Activated CD4-positive, alpha-beta T cell treated with anti-CD3 and anti-CD28 coated beads, Interleukin-2, Interleukin-6, amounts not matched to agents 100 ng/mL and 50 ng/mL, durations not matched to agents 16 hours and 8 hours (primary cell): ENCODE measurements at places on chromosomes 11 and 22.
A peak's percentile ranks its signal among the peaks of the same experiment; 100 is the strongest.

DNA sequence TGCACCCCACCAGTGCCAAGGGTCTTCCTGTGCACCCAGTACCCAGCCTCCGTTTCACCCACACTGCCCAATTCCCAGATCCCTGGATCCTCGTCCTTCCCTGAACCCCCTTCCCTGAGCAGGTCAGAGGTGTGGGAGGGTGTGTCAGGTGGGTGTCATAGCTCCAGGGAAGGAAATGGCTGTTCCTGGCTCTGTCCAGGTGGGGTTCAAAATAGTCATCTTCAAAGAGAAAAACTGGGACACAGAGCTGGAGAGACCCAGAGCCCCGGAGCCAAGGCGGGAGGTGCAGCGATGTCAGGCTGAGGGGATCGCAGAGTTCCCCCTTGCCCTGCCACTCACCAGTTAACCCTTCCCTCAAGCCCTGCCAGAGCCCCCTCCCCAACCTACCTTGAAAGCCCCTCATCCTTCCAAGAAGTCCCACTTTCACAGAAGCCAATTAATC, 698 bp downstream of the C1QTNF4 start:
- DNase-seq, result no peak

GRCh38 chr22:40857309-40857855, 434 bp downstream of the XPNPEP3 start:
- no peak for DNase-seq

DNA sequence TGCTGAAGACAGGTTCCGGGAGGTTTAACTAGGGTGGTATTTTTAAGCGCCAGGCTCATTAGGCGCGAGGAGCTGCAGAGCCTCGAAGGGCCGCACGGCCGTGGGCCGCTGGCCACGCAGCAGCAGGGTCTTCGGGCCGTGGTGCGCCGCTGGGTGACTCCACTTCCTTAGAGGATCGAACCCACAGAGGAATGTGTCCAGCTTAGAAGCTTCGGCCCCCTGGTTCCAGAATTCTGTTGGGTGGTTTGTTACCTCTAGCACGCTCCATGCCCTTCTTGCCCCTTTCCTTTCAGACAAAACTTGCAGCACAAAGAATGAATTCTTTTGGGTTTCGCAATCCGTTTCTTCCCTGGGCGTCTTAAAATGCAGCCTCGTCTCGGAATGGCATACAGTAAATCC, 773 bp upstream of the PATL1 start:
- DNase-seq, result no peak

DNA sequence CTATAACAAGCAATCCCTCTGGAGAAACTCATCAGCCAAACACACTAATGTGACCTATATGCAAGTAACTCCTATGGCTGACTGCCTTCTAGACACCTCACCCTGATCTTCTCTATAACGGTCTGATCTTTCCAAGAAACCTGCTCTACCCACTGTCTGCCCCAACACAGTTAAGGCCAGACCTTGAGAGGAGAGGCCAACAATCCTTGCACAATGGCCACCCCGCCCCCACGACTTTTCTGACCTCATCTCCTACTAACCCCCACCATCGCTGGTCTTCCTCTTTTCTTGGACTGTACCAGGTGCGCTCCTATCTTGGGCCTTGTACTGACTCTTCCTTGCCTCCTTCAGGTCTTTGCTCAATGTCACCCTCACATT, 12.5 kb downstream of the HIRA start:
- peak; percentile 14 for DNase-seq

DNA sequence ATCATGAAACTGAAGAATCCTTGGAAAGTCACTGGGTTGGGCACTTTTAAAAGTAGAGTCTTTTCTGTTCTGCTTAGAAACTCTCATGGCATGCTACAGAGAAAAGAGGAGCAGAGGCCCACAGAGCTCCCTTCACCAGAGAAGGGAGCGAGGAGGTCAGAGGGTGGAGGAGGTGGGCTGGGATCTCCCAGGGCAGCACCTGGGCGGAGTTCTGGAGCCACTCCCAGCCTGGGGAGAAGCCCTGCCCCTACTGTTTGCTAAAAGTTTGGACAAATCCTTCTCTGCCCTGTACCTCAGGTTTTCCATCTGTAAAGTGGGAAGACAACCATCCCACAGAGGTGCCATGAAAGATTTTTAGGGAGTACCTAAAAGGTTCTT, 299.1 kb downstream of the KIRREL3 start:
- no peak for DNase-seq

- peak; percentile 5 for DNase-seq
Observed at GRCh38 chr22:45804986-45805325, 133.3 kb downstream of the ATXN10 start.

GRCh38 chr11:75665990-75666389, 2.8 kb downstream of the MAP6 start:
- DNase-seq, result no peak

GRCh38 chr22:39130892-39131855, 21.3 kb downstream of the CBX7 start:
- no peak for DNase-seq

DNA sequence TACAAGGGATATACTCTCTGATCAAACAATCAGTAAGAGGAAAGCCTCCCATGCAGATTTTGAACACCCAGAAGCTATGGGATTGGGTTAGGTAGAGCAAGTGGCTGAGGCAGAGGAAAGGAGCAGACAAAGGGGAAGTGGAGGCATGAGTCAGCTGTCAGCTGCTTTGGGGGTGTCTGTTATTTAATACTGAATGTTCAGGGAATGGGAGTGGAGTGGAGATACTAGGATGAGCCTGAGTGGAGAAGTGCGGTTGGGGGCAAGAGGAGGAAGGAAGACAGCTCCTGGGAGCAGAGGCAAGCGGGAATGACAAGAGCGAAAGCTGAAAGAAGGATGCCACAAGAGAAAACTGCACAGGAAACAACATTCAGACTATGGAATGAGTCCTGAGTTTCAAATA, 22.7 kb upstream of the TMPRSS5 start:
- no peak for DNase-seq

DNA sequence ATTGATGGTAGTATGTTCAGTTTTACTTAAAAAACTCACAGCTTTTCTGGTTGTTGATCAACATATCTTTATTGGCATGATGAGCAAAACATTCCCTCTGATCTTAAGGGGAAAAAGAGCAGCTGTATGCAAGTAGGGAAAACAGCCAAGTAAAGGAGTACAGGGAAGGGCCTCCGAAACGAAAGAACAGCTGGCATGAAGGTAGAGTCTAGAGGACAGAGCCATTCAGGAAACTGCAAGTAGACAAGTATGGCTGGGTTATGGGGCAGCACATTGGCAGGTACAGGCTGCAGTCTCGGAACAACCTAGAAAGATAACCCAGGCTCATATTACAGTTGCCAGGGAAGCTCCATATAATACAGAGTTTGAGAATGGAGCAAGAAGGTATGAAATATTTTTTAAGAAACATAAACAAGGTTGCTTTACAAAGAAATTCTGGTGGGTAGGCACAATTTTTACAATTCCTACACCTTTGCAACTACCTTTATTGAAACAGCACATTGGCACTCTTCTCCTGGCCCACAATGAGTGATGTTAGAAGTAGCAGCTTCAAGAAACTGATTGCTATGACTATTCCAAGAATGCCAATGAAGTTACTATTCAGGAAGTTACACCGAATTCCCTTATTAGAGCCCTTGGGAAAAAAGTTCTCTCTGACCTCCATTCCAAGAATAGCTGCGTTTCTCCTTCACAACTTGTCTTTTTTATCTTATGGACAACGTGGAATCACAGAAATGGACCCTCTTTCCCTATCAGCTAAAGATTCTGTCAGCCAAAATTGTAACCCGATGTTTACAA, 45.2 kb downstream of the LGR4 start:
- DNase-seq, result no peak

DNA sequence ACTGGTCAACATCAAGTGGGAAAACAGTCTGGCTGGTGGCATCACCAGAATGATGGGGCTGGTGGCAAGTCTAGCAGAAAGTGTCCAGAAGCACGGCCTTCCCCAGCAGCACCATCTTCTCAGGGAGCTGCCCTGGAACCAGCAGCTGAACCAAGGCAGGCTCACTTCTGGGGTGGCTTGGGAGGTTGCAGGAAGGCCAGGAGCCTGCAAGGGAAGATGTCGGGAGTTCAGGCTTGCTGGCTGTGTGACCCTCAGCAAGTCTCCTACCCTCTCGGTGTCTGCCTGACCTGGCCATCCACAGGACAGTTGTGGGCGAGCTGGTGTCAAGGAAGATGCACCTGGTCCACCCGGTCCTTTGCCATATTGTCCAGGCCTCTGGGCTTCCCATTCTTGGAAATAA, 2.3 kb upstream of the PNPLA5 start:
- DNase-seq, result no peak

DNA sequence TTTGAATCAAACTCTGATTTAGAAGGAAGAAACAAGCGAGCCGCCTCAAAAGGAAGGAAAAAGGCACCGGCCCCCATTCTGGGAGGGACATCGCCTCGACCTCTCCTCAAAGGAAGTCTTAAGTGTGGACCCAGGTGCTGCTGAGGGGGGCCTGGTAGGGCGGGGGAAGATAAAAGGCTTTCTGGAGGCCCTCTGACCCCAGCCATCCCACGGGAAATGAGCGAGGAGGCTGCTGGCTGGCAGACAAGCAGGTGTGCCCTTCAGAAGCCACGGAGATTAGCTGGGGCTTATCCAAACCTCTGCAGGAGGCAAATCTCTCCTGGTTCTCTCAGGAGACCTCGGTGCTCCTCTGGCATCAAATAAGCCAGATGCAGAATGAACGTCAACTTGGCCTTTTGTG, 171.4 kb upstream of the BLID start:
- no peak for DNase-seq
